ENCODE measurements at places on chromosomes 2 and 18.

- peak; percentile 14 for DNase-seq
Measured at GRCh38 chr2:53740170-53740569, 27.4 kb upstream of the CHAC2 start.

DNA sequence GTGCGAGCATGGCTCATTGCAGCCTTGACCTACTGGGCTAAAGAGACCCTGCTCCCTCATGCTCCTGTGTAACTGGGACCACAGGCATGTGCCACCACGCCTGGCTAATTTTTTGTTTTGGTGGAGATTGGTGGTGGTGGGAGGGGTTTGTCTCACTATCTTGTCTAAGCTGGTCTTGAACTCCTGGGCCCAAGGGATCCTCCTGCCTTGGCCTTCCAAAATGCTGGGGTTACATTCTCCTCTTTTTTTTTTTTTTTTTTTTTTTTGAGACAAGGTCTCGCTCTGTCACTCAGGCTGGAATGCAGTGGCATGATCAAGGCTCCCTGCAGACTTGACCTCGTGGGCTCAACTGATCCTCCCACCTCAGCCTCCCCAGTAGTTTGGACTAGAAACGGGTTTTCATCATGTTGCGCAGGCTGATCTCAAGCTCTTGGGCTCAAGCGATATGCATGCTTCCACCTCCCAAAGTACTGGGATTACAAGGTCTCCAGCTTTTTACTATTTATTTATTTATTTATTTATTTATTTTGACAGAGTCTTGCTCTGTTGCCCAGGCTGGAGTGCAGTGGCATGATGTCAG lies 238.3 kb downstream of the MYCN start:
- no peak for DNase-seq

GRCh38 chr18:39489431-39489830 lies 1923.8 kb upstream of the CELF4 start:
- no peak for DNase-seq

- no peak for DNase-seq
Measured at GRCh38 chr2:211812587-211812986, 726.0 kb downstream of the ERBB4 start.

DNA sequence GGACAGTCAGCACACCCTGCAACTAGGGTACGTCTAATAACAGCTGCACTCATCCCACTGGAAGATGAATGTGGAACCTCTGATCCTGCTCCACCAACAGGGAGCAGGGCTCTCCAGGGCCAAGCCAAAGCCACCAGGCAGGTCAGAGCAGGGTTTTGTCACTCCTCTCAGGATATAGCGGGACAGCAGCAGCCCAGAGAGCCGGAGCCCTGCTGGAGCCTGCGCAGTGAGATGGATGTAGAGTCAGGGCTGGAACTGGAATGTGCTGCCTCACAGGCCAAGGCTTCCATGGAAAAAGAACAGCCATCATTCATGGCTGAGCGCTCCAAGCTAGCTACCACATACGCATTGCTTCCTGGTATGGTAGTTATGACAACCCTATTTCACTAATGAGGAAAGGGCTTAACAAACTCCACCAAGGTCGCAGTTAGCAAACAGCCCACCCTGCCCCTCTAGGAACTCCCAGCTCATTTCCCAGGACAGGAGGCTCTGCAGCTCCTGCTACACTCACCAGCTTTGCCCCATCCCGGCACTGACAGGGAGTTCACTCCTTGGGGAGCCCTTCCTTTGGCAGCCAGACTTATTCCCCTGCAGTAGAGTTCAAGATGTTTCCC lies 85.2 kb downstream of the HS1BP3 start:
- DNase-seq = no peak

- DNase-seq = no peak
Measured at GRCh38 chr2:133362061-133362476, 206.2 kb downstream of the NCKAP5 start.

GRCh38 chr2:188132385-188132784 lies 159.3 kb upstream of the GULP1 start:
- peak; percentile 46 for DNase-seq

GRCh38 chr2:200054681-200055468 lies 99.5 kb downstream of the MAIP1 start:
- no peak for DNase-seq

GRCh38 chr2:48452108-48452507 lies 77.8 kb upstream of the STON1 start:
- peak; percentile 72 for DNase-seq

DNA sequence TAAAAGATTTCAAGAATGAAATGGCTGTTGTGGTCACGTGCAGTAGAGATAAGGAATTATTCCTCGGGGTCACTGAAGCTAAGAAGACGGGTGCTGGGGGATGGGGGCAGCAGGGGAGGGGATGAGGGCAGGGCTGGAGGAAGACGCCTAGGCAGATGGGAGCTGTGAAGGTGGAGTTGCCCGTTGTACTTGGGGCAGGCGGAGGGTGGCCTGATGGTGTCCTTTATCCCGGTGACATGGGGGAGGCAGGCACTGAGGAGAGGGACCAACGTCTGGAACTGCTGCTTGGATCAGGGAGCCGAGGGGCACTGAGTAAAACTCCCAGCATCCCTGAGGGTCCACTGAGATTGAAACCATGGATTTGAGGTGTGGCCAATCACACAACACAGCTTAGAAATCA lies 64.9 kb downstream of the ZCCHC2 start:
- no peak for DNase-seq

All from NCI-H2081 (cell line).